ENCODE measurements at places on chromosomes 12 and 14. TPM values are rescaled to one million over a fixed set of nuclear protein-coding genes. Genes with fewer than 3 reads are reported as not detected.

GRCh38 chr12:121026274-121027045 lies 10.2 kb upstream of the C12orf43 start:
- H3K4me3 ChIP-seq = no peak overlapping the region
- no peak for DNase-seq
- no peaks in the 10 kb centered on the region for H3K36me3 ChIP-seq
- no peaks in the 10 kb centered on the region for H3K4me1 ChIP-seq
- no peak overlapping the region for H3K27ac ChIP-seq

DNA sequence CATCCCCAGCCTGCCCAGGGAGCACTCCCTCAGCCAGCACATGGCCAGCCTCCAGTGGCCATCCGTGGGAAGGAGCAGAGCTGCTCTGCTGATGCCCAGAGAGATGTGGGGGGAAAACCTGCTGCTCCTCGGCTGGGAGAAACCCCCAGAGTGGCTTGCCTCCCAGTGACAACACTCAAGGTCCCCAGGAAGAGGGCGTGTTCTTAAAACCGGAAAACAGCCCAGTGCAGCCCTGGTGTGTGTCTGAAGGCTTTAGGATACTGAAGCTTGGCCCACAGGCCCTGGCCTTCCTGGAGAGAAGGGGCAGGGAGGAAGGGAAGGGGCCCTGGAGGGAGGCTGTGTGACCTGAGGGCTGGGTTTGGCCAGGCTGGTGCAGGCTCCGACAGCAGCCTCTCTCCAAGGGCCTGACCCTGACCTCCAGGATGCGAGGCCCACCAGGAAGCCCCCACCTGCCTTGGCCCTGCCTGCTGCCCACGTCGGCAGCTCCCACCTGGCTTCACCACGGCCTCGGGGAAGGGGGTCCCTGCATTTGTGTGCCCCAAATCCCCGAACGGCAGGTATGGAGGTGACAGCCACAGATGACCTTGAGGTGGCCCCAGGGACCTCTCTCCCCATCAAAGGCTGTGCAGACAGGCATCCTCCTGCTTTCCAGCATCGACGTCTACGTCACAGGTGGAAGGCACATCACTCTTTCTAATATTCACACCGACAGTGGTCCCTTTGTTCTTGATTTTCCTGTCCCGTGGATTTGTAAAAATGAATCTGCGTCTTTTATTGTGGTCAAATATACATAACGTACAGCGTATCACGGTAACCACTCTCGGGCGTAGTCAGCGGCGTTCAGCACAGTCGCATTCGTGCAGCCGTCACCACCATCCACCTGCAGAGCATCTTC lies 190.0 kb upstream of the C14orf180 start:
- no peak overlapping the region for H3K4me3 ChIP-seq
- no peak overlapping the region for H3K27ac ChIP-seq
- no peaks in the 10 kb centered on the region for H3K27me3 ChIP-seq

DNA sequence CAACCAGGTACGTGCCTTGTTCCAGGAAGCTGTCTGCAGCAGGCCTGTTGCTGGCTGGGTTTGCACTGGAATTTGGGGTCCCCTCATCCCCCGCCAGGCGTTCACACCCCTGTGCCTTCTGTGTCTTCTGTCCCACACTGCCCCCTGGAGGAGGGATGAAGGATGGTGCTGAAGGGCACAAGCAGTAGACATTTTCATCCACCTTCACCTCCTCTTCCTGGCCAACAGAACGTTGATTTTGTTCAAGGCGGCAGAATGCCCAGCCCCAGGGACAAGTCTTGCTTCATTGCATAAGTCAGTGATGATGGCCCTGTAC lies 122.1 kb downstream of the CALM1 start:
- no peaks in the 10 kb centered on the region for H3K36me3 ChIP-seq
- DNase-seq = peak; percentile 49
- H3K4me1 ChIP-seq = peaks cover 10% of the 10 kb centered on the region
- H3K27me3 ChIP-seq = no peaks in the 10 kb centered on the region
- H3K27ac ChIP-seq = no peak overlapping the region

DNA sequence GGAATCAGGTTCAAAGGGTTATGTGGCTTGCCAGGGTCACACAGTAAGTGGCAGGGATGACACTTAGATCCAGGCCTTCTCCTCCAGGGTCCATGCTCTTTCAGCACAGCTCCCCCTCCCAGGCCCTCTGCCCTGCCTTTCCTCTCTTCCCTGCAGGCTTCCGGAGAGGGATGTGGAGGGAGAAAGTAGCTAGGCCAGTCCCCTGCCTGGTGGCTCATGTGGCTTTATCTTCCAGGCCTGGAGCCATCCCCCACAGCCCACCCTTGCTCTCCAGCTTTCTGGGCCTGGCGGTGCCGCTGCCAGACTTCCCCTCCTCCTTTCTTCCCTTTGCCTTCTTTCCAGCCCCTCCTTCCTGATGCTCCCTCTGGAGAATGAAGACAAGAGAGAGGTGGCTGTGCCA lies 1.7 kb downstream of the PSMB11 start:
- no peak for DNase-seq
- no peaks in the 10 kb centered on the region for H3K27me3 ChIP-seq
- H3K4me1 ChIP-seq = no peaks in the 10 kb centered on the region
- peaks cover 5% of the 10 kb centered on the region for H3K36me3 ChIP-seq

DNA sequence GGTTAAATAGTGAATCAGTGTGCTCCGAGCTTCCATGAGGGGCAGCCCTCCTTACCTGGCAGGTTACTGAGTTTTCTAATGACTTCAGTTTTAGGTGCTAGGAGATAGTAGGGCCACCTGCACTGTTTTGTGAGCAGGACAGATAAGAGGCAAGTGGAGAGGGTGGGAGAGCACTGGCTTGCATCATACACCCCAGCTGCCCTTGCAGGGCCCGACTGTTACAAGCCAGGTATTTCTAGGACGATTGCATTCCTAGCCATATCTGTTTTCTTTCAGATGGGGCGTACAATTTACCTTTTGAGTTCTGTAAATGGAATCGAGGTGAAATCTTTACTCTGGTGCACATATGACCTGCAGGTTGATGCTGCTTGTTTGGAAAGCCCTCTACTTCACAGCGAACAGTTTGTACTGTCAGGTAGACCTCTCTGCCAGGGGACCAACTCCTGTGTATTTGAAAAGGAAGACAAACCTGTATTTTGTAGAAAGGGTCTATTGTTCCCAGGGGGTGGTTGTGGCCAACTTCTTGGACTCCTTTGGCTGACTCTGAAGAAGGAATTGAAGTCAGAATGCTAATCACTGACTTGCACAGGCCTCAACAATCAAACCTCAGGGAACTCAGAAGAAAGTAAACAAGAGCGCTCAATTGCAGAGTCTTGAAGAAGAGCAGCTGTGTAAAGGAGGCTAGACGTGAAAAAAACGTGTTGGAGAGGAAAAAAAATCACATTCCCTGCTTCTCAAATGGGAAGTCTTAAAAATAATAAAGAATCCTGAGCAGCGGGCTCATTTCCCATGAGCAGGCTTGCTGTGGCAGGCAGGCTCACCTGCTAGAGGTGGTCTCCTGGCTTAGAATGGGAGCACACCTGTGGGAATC lies 57.3 kb downstream of the ETV6 start:
- DNase-seq = no peak
- no peaks in the 10 kb centered on the region for H3K27me3 ChIP-seq
- H3K27ac ChIP-seq = no peak overlapping the region
- H3K36me3 ChIP-seq = no peaks in the 10 kb centered on the region
- no peak overlapping the region for H3K4me3 ChIP-seq

DNA sequence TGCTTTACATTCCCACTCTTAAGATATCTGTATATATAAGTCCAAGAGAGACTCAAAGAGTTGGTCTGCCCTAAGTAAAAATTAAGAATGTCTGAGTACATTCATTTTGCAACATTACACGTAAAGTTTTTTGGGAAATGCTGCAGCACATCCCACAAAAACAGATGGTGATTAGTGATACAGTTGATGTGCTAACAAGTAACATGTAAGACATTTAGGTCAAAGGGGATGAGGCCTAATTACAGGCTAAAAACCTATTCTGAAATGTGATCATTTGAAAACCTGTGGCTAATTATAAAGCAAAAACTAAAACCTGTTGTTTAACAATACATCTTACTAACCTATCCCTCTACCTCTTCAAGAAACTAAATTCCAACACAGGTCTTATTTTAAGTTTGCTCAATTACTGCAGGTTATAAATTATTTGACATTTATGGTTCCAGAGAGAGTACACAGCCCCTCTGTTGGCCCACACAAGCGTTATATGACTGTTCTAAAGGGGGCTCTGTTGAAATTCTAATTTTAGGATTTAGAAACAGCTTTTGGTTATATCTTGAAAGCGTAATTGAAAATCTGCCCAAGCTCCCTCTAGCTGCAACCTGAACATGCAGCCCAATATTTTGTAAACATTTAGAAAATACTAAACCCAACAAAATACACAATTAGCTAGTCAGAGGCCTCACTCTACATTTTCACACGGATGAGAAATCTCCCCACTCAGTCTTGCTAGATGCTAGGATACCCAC lies 42.9 kb downstream of the BRAP start:
- no peak overlapping the region for H3K4me3 ChIP-seq
- DNase-seq = no peak
- H3K27ac ChIP-seq = peak overlapping the region; percentile 21
- H3K36me3 ChIP-seq = peaks cover 35% of the 10 kb centered on the region
- no peaks in the 10 kb centered on the region for H3K27me3 ChIP-seq
- H3K4me1 ChIP-seq = no peaks in the 10 kb centered on the region

DNA sequence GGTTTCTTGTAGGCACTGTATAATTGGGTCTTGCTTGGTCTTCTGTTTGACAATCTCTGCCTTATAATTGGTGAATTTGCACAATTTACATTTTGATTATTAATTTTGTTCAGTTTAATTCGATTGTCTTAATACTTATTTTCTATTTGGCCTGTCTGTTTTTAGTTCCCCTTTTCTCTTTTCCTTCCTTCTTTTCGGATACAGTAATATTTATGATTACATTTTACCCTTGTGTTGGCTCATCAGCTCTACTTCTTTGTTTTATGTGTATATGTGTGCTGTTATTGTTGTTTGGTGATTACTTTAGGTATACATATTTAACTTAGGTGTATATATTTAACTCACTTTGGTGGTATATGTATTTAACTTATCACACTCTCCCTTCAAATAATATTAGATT lies 12.8 kb upstream of the BEGAIN start:
- no peaks in the 10 kb centered on the region for H3K4me1 ChIP-seq
- H3K36me3 ChIP-seq = no peaks in the 10 kb centered on the region
- no peak overlapping the region for H3K27ac ChIP-seq
- no peak overlapping the region for H3K4me3 ChIP-seq
- peaks cover 29% of the 10 kb centered on the region for H3K27me3 ChIP-seq

- H3K27me3 ChIP-seq = no peaks in the 10 kb centered on the region
- peaks cover 4% of the 10 kb centered on the region for H3K36me3 ChIP-seq
- no peak for DNase-seq
- no peak overlapping the region for H3K27ac ChIP-seq
- H3K4me1 ChIP-seq = no peaks in the 10 kb centered on the region
Observed at GRCh38 chr12:123696207-123696606, 15.9 kb upstream of the ATP6V0A2 start.

DNA sequence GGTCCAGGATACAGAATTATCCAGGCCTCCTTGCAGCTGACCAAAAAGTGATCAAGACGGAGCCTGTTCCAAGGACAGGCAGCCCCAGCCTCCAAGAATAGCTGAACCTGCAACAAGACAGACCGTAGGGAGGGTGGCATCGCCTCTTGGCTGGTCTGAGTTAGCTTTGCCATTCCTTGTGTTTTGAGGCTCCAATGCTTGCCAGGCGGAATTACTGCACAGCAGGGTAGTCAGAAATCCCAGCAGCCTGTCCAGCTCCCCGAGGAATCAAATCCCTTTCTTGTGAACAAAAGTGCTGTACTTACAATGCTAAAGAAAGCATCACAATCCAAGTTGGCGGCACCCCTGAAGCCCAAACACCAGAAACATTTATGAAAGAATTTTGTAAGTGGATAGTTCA lies 246.9 kb downstream of the TMEM132C start:
- no peak for DNase-seq
- H3K4me3 ChIP-seq = no peak overlapping the region
- no peak overlapping the region for H3K27ac ChIP-seq
- H3K36me3 ChIP-seq = no peaks in the 10 kb centered on the region
- H3K4me1 ChIP-seq = no peaks in the 10 kb centered on the region

CFAP73 gene
- total RNA-seq = not detected

PPP1R1A gene
- 110 TPM for total RNA-seq

CSRP2 gene
- total RNA-seq = 59.6 TPM

Data from A673 (cell line).